ENCODE measurements at places on chromosomes 3 and 15.

DNA sequence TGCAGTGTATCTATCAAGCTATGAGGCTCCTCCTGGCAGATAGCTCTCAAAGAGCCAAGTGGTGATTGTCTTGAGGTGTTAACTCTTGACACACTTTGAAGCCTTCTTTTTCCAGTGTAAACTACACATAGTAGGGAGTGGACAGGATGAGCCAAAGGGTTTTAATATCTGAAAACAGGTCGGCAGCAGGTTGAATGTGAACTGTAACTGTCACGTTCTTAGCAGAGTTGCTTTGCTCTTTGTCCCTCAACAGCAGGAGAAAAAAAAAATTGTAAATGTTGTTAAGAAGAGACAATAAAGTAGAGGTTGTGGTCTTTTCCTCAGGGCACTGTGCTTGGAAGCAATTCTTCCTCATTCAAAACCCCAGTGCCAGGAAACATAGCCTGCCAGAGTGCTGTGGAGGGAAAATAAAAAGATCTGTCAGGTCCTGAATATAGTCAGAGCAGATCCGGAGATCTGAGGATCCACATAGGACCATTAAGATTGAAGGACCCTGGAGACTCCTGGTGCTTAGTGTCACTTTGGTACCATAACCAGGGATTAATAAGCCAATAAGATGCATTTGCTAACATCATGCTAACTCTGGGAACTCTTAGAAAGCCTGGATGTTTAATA is 229.7 kb downstream of the NAALADL2 start:
- DNase-seq: no peak

GRCh38 chr3:98482717-98483482 is 14.6 kb upstream of the OR5K2 start:
- no peak for DNase-seq

- DNase-seq: no peak
Measured at GRCh38 chr3:194306109-194306686, 44.9 kb downstream of the CPN2 start.

GRCh38 chr3:164174059-164174458 is 904.2 kb downstream of the SI start:
- no peak for DNase-seq

DNA sequence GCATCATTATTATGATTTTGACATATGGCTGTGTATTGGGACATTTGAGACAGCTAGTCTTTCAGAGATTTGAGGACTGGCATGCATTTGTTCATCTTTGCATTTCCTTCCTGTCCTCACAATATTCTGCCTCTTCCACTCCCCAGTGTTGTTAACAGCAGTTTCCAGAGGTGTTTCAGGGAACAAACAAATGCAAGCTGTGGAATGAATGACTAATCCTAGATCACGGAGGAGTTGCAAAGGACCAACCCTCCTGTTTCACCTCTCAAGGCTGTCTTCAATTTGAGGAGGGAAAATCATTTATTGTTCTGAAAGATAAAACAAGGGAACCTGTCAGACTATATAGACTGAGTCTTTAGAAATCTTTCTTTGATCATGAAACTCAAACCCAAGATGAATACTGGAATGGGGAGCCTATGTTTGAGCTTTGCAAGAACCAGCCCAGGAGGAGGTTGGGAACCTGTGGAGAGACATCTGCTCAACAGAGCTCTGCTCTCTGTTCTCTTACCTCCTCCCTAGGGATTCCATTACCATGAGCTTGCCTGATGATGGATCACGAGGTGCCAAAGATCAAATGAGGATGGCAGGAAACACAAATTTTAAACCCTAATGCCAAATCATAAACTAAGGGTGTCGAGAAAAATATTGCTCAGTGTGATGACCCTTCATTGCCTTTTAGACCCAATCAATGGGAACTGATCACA is 68.5 kb downstream of the SLC7A14 start:
- DNase-seq: peak; percentile 21

DNA sequence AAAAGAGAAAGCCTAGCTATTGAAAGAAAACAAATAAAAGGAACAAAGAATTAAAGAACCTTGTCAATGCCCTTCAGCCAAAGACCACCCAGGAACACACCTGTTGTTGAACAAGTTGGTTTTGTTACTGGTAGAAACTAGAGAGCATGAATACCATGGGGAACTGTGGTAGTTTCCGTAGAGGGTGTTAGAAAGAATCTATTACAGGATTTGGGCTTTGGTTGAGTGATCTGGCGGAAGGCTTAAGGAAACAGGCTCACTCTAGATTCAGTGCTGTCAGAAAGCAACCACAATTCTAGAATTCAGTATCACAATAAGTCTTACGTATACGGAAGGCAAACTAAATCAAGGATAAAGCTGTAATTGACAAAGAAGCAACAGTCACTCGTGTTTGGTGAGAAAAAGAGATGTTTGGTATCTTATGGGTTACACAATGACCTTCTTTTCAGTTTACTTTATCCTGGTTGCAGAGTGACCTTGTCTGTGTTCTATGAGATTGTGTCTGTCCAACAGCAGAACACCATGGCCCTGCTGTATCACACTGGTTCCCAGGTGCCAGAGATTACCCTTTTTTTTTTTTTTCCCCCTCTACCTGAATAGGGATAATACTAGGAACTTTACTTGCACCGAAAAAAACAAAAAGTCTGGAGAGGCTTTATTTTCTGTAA is 265.9 kb downstream of the SHQ1 start:
- no peak for DNase-seq

DNA sequence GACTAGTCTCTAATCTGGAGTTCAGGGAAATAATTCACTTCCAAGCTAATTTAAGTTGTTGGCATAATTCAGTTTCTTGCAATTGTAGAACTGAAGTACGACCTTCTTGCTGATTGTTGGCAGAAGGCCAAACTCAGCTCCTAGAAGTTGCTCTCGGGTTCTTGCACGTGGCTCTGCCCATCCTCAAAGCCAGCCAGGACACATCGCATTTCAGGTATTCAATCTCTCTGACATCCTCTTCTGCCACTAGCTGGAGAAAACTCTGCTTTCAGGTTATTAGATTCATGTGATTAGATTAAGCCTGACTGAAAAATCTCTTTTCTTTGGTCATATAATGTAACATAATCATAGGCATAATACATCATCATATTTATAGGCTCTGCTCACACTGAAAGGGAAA is 362.0 kb downstream of the ZPLD1 start:
- DNase-seq: no peak

DNA sequence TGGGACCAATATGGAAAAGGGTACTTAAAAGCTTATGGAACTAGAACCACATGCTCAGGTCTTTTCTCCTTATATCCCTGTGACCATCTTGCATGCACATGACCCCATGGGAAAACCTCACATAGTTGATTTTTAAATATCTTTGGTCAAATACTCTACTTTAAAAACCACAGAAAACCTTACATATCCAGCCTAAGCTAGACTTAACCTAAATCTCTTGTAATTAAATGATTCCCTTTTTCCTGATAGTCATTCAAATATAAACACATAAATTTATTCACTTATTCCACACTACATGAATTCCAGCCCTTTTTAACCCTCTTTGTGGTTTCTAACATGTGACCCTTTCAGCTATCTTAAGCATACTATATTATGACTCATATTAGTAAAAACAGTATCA is 46.8 kb downstream of the DNAJC13 start:
- DNase-seq: no peak

GRCh38 chr3:131417751-131418150 is 36.2 kb downstream of the NUDT16 start:
- DNase-seq: no peak

DNA sequence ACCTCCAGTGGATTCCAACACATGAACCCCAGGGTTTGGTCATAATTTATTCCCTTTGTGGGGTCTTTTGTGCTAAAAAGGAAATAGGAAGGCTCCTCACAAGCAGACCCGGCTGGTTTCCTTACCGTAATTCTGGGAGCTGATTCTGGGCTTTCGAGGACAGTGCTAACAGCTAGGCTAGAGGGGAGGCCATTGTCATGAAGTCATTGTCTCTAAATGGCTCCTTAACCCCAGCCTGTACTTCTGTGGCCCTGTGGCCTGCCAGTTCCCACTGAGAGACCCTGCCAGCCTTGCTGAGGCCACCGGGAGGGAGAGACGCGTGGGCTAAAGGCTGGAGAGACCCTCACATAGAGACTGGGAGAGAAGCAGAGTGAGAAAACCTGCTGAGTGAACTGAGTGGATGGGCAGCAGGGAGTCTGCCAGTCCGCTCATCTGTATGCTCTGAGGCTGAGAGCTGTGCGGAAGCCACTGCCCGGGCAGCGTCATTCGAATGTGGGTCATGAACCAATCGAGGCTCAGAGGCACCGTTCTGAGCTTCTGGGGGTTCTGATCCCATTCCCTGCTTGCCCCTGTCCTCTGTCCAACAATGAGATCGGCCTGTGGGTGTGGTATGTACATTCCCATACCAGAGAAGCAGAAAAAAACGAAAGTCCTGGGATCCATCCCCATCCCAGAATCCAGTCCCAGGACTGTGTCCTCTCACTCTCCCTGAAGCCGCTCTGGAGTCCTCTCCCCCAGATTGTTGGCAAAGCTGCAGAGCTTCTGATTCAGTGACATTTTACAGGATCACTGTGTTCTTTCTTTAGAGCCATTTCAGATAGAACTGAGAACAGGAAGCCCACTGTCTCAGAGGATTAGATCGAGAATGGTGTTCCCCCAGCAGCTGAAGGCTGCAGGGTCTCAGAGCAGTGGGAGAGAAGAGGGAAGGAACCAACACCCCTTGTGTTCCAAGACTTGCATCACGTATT is 21.3 kb upstream of the DGKG start:
- DNase-seq: no peak

- no peak for DNase-seq
Measured at GRCh38 chr3:42063888-42064287, 27.3 kb upstream of the TRAK1 start.

DNA sequence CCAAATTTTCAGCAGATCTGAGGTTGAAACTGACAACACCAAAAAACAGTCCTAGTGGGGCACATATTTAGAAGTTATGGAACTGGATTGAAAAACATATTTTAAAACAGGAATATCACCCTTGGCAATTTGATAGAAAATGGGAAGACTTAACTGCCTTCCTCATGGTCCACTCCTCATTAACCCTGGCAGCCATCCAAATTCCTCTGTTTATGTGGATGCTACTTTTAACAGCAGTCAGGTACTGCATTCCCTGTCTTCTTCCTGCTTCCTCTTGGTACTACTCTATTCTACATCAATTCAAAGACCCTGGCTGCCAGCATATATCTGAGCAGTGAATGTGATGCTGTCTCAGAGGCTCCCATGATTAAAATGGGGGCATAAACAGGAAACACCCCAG is 54.3 kb downstream of the PDE8A start:
- no peak for DNase-seq

GRCh38 chr3:52055537-52056351 is 627 bp downstream of the DUSP7 start:
- DNase-seq: no peak

GRCh38 chr3:61547625-61548024 is 13.7 kb upstream of the PTPRG start:
- DNase-seq: no peak

DNA sequence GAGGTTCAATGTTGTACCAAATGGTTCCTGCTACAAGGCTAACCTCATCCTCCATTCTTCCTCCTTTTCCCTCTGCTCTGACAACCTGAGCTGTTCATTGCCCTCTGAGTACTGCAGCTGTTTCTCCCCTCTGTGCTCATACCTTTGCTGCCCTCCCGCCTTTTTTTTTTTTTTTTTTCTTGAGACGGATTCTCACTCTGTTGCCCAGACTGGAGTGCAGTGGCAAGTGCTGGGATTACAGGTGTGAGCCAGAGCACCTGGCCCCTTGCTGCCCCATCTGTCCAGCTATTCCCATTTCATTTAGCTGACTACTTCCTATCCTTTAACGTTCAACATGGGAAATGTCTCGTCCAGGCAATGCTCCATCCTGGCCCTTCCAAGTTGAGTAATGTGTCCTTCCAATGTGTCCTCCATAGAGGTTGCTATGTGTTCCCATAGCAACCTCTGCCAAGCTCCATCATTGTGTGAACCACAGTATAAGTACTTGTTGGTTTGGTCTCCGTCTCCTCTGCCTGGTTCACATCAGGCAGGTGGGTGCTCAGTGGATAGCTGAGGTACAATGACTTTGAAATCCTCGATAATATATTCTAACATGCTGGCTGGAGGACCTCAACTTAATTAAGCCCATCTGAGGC is 179.9 kb upstream of the ANKRD28 start:
- DNase-seq: no peak

DNA sequence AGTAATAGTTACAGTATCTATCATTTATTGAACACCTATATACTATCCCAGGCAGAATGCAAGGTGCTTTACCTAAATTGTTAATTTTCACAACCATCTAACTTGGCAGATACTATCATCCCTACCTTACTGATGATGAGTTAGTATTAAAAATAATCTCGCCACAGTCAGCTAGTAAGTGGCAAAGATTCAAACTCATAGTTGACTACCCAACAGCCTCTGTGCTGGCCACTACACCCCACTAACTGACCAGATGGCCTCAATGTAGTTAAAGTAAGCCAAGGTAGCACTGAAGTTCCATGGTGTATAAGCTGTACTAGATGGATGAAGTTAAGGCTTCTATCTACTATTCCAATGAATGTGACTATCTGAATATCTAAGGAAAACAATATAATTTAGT is 44.8 kb downstream of the PEAK1 start:
- no peak for DNase-seq

GRCh38 chr3:118809696-118810498 is 224.7 kb downstream of the IGSF11 start:
- no peak for DNase-seq

DNA sequence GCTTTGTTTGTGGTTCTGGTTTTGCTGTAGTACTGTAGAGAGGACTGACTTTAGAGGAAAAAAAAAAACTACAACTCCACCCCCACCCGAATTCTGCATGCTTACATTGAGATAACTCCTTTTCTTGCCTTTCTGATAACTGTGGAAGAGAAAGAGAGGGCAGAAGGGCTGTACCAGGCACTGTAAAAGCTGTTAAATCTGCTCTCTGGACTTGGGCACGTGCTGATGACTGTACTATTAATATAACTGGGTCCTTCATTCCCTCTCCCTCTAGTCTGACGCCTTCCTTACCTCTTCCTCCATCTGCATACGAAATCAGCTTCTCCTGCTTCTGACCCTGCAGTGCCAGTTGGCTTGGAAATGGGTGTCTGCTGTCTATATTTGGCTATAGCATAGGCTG is 15.0 kb downstream of the MAPKBP1 start:
- no peak for DNase-seq

Measured in NCI-H1694 (cell line).